ENCODE measurements at places on chromosomes 1 and 21.

DNA sequence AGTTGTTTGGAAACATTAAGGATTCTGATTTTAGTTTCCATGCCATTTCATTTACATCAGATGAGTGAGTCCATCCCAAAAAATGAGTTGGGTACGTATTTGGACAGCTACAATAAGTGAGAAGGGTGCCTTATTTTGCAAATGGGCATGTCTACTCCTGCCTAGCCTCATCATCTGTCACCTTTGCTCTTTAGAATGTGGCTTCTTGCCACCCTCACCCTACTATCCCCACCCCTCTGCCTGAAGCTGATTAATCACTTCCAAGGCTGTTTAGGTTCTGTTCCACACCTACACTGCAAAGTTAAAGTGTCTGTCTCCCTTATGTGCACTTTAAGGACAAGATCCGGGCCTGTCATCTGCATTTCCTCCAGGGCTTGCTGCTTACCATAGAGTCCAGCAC, 61.2 kb downstream of the ST6GALNAC5 start:
- DNase-seq = no peak

GRCh38 chr1:14803002-14803789, 204.7 kb downstream of the KAZN start:
- DNase-seq = no peak

GRCh38 chr1:165451691-165452090, 6.8 kb upstream of the RXRG start:
- no peak for DNase-seq

DNA sequence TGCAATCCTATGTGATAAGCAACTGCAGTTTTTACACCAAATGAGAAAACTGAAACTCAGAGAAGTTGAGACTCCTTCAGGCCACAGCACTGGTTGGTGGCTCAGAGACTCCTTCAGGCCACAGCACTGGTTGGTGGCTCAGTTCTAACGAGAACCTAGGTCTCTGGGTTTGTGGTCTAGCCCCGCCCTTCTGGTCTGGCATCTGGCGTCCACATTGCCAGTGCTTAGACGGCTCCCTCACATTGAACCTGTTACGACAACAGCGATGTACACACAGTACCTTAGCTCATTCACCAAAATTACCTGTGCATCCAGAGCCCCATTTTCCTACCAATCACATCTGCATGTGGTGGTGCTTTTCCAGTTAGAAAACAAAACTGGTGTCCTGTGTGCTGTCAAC, 66.1 kb downstream of the NID1 start:
- no peak for DNase-seq

GRCh38 chr1:56200442-56200841, 378.9 kb downstream of the PLPP3 start:
- no peak for DNase-seq

DNA sequence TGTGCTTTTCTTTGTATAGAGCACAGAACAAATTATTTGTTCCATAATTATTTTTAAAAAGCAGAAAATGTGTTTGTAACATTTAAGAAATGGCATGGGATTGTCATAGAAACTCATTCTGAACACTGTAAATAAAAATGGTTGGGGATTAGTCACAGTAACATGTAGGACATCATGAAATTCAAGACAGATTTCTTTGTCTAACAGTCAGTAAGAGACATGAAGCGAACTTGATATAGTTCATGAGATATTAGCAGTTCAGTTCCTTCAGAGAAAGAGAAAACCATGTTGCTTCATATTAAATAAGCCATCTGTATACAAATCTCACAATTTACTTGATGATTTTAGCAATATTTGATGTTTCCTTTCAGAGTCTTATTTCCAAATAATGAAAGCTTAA, 19.7 kb downstream of the NFIA start:
- no peak for DNase-seq

GRCh38 chr1:149884433-149885338, 14.7 kb upstream of the BOLA1 start:
- DNase-seq = peak; percentile 29

GRCh38 chr1:228393268-228393701, 13.3 kb downstream of the TRIM11 start:
- peak; percentile 61 for DNase-seq

DNA sequence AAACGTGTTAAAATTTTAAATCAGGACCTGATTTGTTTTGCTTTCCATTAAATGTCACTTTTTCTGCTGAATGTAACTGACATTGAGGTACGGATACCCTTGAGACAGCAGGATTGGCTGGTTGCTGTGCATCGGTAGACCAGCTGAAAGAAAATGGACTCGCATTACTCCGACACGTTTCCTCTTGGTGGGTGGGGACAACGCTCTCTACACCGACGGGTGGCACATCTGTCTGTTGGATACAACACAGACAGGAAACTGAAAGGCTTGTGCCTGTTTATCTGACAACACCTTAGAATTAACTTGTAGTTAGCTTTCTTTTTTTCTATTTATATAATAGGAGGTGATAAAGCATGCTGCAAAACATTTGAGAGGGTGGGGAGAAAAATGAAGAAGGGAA, 19.4 kb downstream of the PRPF38A start:
- no peak for DNase-seq

GRCh38 chr1:155999964-156000363, 20.8 kb downstream of the SSR2 start:
- DNase-seq = no peak

GRCh38 chr1:223487887-223488259, 94.7 kb downstream of the CCDC185 start:
- no peak for DNase-seq

GRCh38 chr1:18324246-18324645, 156.5 kb upstream of the KLHDC7A start:
- DNase-seq = no peak

GRCh38 chr1:56897150-56898004, 42.8 kb downstream of the C8A start:
- DNase-seq = peak; percentile 84

DNA sequence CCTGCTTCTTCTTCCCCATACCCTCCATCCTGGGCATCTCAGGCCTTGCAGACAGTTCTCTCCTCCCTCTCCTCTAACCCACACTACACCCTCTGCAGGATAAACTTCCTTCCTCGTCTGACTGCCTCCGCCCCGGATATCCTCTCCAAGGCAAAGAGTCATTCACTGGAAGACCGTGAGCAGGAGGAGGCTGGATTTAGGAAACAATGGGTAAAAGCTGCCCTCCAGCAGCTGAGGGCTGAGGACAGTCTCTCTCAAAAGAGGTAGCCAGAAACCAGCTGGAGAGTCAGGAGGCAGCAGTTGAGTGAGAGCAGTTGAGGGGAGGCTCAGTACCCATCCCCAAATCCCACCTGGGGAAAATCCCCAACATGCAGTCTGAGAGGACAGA, 1.4 kb downstream of the CSRP1 start:
- peak; percentile 55 for DNase-seq

DNA sequence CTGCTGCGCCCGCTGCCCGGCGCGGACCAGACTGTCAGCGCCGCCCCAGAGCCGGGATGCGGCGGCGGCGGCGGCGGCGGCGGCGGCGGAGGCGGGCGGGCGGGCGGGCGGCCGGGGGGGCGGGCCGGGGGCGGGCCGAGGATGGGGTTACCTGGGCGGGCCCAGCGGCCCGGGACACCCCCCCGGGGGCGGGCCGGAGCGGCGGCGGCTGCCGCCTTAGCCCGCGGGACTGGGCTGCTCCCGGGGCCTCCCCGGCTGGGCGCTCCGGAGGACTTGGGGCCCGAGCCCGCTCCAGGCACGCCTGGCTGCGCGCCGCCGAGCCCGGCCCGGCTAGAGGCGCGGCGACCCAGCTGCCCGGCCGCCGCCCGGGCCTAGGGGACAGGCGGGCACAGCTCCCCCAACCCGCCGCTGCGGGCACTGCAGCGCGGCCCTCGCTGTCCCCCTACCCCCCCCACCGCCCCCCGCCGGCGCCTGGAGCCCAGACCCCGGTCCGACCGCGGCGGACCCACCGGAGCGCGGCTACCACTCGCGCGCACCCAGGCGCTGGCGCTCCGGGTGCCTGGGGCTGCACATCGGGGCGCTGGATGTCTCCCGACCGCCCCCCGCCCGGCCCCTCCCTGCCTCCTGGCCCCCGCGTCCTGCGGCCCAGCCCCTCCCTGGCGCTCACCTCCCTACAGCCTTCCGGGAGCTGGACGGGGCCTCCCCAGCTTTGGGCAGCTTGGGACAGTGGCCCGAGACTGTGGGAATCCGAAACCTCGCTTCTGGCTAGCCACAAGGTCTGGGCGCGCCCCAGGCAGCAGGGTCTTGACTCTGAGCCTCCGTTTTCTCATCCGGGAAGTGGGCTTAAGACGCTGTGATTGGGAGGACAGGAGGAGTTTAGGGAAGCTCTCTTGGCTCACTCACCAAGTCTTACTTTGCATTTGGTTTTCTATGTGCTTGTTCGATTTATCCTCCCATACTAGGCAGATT, at the start of gene WNT4:
Gene WNT4, minus strand, starts transcription at position 33 of the 969 bp plus-strand sequence. CDS start 175 bp downstream, outside the sequence.
- peak; percentile 44 for DNase-seq

GRCh38 chr1:20555025-20555757, 2.8 kb downstream of the FAM43B start:
- no peak for DNase-seq

DNA sequence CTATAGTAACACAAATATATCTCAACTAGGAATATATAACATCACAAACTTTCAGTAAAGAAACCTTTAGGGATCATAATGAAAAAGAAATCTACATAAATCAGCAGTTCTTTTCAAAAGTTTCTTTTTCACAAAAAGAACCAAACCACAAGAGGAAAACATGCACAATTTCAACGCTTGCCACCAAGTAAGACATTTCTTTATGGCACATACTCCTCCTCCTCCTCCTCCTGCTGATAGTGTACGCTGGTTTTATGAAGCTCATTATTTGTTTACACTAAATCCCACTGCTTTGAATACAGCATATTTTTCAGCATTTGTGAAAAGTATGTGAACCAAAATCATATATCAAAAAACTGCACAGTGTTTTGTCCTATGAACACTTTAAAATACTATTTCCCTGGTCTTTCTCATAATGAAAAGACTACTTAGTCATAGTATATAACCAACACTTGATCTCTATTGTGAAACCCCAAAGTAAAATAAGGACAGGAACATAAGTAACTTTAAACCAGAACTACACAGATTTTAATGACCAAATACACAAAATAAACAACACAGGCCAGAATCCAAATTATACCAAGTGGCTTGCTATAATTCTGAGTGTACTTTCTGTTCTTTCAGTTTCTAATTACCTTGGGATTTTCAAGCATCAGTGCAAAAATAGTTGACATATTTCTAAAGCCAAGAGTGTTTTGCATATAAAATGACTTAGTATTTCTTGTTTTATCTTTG, 184.2 kb downstream of the EIF4G3 start:
- DNase-seq = no peak

- peak; percentile 29 for DNase-seq
These were observed 8.4 kb downstream of the PPP2R5A start for GRCh38 chr1:212293579-212293978.

DNA sequence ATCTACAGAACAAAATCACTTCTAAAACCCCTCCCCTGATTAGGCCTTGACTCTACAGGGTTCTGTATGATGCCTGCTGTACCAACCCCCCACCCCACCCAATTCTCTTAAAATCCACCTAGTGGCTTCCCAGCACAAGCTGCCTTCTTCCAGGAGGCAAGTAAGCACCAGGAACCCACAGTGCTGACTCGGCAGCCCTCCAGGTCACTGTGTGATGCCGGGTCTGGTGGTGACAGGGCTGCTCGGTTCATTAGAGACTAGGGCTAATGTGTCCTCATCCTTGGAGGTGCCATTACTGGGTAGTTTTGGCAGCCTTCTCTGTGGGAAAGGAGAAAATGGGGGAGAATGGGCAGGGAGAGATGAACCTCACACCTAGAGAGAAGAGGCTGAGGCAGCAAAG, 363.5 kb downstream of the PTPRU start:
- no peak for DNase-seq

GRCh38 chr1:179785728-179786127, 42.6 kb downstream of the FAM163A start:
- no peak for DNase-seq

DNA sequence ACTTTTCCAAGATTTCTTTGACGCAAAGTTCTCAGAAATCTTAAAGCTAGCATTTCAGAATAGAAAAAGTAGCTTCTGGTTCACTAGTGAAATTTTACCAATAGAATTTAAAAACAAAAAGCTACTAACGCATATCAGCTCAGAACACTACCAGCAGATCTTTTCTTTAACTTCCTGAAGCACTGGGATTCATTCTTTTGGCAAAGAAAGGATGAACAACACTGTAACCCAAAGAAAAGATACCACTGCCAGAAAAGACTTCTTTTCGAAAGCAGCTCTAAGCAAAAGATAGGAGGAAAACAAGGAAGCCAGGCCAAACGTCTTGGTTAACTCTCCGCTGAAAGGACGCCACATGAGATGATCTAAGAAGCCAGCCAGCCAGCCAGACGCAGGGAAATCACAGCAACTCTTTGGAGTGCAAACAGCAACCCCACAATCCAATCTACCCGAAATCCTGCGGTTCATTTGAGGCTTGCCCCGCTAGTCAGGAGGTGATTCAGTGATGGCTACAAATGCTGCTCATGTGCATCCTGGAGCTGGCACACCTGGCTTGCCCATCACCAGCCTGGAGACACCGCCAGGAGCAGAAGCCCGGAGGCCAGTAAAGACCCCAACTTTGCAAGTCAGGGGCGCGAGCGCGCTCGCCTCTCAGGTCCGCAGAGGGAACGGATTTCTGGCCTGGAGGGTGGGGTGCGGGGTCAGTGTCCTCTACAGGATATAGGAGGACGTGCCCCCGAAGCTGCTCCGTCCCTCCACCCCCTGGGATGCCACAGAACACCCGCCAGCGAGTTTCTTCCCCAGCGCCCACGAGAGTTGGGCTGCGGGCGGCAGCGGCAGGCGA, 812 bp downstream of the NBPF1 start:
- DNase-seq = peak; percentile 94

DNA sequence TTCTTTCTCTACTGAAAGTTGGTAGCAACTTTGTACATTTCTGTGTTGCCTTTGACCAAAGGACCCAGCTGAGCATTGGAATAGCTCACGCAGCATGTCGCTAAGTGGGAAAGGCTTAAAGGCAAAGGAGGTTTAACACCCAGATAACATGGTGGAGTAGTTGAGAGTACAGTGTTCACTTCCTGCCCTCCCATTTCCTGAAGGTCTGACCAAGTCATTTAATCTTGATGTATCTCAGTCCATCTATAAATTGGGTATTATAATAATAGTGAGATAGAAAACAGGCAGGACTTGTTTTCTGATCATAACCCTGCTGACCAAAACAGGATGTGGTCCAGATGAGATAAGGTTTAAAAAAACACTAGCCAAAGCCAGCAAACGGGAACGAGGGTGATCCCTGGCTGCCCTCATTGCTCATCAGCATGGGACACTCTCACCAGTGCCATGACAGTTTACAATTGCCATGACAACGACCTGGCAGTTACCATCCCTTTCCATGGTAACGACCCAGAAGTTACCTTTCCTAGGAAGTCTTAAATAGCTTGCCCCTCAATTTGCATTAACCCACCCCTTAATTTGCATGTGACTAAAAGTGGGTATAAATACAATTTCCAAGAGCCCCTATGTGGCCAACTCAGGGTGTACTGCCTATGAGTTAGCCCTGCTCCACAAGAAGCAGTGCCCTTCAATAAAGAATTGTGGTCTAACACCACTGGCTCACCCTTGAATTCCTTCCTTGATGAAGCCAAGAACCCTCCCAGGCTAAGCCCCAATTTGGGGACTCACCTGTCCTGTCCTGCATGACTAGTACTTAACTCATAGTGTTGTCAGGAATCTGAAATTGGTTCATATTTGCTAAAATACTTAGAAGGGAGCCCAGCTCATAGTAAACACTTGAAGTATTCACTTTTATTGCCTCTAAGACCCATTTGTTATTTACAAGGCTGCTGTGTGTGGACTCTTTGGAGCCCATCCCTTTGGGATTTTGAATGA, 28.4 kb upstream of the FHAD1 start:
- DNase-seq = peak; percentile 83

- DNase-seq = no peak
These were observed 1646.3 kb downstream of the AMY1C start for GRCh38 chr1:105396001-105396400.

Data from kidney tubule cell (primary cell).